CD14-positive monocyte (primary cell): ENCODE measurements at places on chromosomes 6 and 20. TPM values are rescaled to one million over a fixed set of nuclear protein-coding genes. Genes with fewer than 3 reads are reported as not detected.
A peak's percentile ranks its signal among the peaks of the same experiment; 100 is the strongest.

DNA sequence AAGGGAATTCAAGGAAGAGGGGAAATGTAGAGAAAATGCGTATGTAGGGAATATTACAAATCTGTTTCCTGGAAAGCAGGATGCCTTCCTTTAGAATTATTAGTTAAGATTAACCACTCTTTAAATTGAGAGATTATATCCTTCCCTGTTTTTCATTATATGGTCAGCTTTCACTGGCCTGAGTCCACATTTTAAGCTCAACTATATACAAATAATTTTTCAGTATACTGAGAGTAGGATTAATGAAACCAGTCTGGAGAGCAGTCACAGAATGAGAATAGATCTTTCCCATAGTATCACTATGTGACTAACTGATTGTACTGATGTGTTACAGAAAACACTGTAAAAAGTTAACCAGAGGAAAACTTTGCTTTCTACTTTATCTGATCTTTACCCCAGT lies 306.3 kb downstream of the LAMA2 start:
- no peaks in the 10 kb centered on the region for H3K27me3 ChIP-seq
- no peak overlapping the region for H3K4me3 ChIP-seq
- DNase-seq: no peak
- H3K36me3 ChIP-seq: no peaks in the 10 kb centered on the region

- no peak overlapping the region for H3K4me3 ChIP-seq
- no peak overlapping the region for H3K27ac ChIP-seq
- DNase-seq: no peak
- no peaks in the 10 kb centered on the region for H3K27me3 ChIP-seq
- H3K36me3 ChIP-seq: no peaks in the 10 kb centered on the region
- peaks cover 7% of the 10 kb centered on the region for H3K4me1 ChIP-seq
Measured at GRCh38 chr6:136886091-136886490, 36.0 kb upstream of the SLC35D3 start.

DNA sequence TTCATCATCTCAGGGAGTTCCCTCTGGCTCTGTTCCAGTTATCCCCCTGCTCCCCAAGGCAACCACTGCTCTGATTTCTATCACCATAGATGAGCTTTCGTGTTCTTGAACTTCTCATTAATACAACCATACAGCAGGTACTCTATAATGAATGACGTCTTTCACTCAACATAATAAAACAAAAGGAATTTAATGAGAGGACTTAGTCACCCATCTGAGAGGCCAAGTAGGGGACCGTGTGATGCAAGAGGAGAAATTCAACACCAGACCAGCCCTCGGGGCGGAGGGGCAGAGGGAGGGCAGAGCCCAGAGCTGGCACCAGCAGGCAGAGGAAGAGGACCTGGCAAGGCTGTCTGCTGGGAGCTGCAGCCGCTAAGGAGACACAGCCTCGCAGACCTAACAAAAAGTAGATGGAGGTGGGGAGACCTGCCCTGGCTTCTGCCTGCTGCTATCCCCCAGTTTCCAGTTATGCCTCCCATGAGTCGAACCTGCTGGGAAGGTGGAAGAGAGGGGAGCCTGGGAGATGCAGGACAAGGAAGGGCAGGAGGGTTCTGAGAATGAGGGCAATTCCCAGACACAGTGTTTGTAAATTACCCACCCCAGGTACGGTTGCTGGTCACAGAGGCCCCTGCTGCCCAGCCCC lies 13.8 kb downstream of the CCN5 start:
- no peaks in the 10 kb centered on the region for H3K36me3 ChIP-seq
- no peak overlapping the region for H3K4me3 ChIP-seq
- no peak overlapping the region for H3K27ac ChIP-seq
- H3K4me1 ChIP-seq: peaks cover 7% of the 10 kb centered on the region
- peak; percentile 26 for DNase-seq

SLC24A3 gene
- not detected for polyA plus RNA-seq

- H3K27ac ChIP-seq: no peak overlapping the region
- no peaks in the 10 kb centered on the region for H3K27me3 ChIP-seq
- no peaks in the 10 kb centered on the region for H3K4me1 ChIP-seq
- peaks cover 76% of the 10 kb centered on the region for H3K36me3 ChIP-seq
- DNase-seq: no peak
- no peak overlapping the region for H3K4me3 ChIP-seq
Measured at GRCh38 chr6:138943089-138943625, 44.9 kb downstream of the REPS1 start.

BPIFB1 gene
- not detected in 2 replicates for polyA plus RNA-seq

CCN6 gene
- not detected for polyA plus RNA-seq

GRCh38 chr6:149140137-149140909 lies 177.2 kb upstream of the TAB2 start:
- no peak overlapping the region for H3K27ac ChIP-seq
- no peak overlapping the region for H3K4me3 ChIP-seq
- no peaks in the 10 kb centered on the region for H3K27me3 ChIP-seq
- H3K36me3 ChIP-seq: no peaks in the 10 kb centered on the region

DNA sequence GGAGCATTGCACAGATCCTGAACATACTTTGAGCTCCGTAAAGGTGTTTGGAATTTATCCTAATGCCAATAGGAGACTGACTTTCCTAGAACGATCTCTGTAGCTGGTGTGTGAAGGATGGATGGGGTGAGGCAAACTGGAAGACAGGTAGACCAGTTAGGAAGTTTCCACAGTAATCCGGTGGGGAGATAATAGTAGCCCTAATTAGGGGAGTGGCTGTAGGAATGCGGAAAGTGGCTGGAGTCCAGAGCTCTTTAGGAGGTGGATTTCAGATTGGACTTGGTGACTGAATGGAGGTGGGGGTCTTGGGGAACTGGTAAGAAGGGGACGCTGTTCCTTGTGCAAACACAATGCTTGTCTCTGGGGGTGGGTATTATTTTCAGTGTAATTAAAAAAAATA lies 146.3 kb downstream of the SOX4 start:
- no peaks in the 10 kb centered on the region for H3K4me1 ChIP-seq
- no peak for DNase-seq
- no peaks in the 10 kb centered on the region for H3K36me3 ChIP-seq
- no peaks in the 10 kb centered on the region for H3K27me3 ChIP-seq
- no peak overlapping the region for H3K4me3 ChIP-seq
- no peak overlapping the region for H3K27ac ChIP-seq

DNA sequence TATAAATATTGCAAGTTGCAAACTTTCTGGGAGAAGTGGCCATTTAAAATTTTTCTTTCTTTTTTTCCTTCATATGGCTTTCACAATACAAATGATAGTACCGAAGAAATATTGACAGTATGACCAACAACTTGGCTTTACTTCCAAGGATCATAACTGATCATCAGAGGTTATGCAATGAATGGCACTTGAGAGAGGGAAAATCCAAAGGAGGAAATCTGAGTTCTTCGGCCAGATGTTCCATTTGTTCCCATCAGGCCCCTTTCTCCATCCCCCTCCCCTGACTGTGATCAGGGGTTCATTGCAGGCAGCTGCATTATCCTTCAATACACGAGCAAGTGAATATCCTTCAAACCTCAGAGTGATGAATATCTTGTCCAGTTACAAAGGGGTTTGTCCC lies 130.0 kb upstream of the UST start:
- no peak for DNase-seq
- H3K27me3 ChIP-seq: no peaks in the 10 kb centered on the region
- no peak overlapping the region for H3K27ac ChIP-seq
- H3K4me1 ChIP-seq: peaks cover 6% of the 10 kb centered on the region
- no peaks in the 10 kb centered on the region for H3K36me3 ChIP-seq
- no peak overlapping the region for H3K4me3 ChIP-seq

- DNase-seq: no peak
- H3K4me1 ChIP-seq: no peaks in the 10 kb centered on the region
- no peak overlapping the region for H3K27ac ChIP-seq
Measured at GRCh38 chr20:49549801-49550551, 18.0 kb downstream of the PTGIS start.

DNA sequence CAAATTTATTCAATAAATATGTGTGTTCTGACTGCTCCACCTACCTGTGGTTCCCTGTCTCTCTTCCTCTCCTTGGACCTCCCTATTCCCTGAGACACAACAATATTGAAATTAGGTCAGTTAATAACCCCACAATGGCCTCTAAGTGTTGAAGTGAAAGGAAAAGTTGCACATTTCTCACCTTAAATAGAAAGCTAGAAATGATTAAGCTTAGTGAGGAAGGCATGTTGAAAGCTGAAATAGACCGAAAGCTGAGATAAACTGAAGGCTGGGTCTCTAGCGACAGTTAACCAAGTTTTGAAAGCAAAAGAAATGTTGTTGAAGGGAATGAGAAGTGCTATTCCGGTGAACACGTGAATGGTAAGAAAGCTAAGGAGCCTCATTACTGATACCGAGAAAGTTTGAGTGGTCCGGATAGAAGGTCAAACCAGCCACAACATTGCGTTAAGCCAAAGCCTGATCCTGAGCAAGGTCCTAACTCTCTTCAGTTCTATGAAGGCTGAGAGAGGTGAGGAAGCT lies 34.1 kb downstream of the UST start:
- H3K36me3 ChIP-seq: no peaks in the 10 kb centered on the region
- H3K4me1 ChIP-seq: peaks cover 25% of the 10 kb centered on the region
- no peak overlapping the region for H3K27ac ChIP-seq

- H3K27ac ChIP-seq: no peak overlapping the region
- no peak for DNase-seq
- H3K27me3 ChIP-seq: no peaks in the 10 kb centered on the region
- no peaks in the 10 kb centered on the region for H3K36me3 ChIP-seq
Measured at GRCh38 chr6:82775361-82775760, 290.3 kb downstream of the UBE3D start.

GRCh38 chr20:21788082-21788481 lies 82.6 kb downstream of the PAX1 start:
- H3K27me3 ChIP-seq: no peaks in the 10 kb centered on the region
- no peaks in the 10 kb centered on the region for H3K4me1 ChIP-seq
- no peak overlapping the region for H3K27ac ChIP-seq
- no peak for DNase-seq

C6orf52 gene
- polyA plus RNA-seq: not detected

TGM3 gene
- polyA plus RNA-seq: not detected

GRCh38 chr6:28655164-28655563 lies 129.5 kb downstream of the GPX5 start:
- H3K4me1 ChIP-seq: no peaks in the 10 kb centered on the region
- peaks cover 54% of the 10 kb centered on the region for H3K27me3 ChIP-seq
- DNase-seq: no peak
- no peaks in the 10 kb centered on the region for H3K36me3 ChIP-seq
- H3K4me3 ChIP-seq: no peak overlapping the region
- no peak overlapping the region for H3K27ac ChIP-seq
